ENCODE measurements at places on chromosomes 11 and 22.

DNA sequence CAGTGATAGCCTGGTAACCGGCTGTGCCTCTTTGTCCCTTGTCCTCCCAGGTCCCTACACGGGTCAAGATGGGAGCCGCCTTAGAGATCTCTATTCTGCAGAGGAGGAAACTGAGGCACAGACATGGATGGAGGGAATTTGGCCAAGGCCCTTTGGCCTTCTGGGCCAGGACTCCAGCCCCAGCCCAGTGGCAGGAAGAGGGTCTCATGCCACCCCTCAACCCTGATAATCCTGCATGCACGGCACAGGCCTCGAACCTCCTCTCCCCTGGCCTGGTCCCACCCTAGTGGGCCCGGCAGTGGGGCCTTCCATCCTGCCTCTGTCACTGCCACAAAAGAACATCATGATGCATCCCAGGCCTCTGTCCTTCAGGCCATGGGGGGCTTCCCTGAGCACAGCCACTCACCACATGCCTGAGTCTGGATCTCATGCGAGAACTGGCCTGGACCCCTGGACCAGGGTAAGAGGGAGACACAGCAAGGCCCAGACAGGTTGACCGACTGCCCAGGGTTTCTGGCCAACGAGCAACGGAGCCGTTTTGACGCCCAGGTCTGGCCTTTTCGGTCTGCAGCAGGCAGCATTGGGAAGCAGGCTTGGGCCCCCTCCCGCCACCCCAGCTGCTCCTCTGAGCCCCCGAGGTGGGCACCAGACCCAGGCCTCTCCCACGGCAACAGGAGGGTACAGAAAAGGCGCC lies 6.5 kb downstream of the LINC01488 start:
- no peak for DNase-seq

DNA sequence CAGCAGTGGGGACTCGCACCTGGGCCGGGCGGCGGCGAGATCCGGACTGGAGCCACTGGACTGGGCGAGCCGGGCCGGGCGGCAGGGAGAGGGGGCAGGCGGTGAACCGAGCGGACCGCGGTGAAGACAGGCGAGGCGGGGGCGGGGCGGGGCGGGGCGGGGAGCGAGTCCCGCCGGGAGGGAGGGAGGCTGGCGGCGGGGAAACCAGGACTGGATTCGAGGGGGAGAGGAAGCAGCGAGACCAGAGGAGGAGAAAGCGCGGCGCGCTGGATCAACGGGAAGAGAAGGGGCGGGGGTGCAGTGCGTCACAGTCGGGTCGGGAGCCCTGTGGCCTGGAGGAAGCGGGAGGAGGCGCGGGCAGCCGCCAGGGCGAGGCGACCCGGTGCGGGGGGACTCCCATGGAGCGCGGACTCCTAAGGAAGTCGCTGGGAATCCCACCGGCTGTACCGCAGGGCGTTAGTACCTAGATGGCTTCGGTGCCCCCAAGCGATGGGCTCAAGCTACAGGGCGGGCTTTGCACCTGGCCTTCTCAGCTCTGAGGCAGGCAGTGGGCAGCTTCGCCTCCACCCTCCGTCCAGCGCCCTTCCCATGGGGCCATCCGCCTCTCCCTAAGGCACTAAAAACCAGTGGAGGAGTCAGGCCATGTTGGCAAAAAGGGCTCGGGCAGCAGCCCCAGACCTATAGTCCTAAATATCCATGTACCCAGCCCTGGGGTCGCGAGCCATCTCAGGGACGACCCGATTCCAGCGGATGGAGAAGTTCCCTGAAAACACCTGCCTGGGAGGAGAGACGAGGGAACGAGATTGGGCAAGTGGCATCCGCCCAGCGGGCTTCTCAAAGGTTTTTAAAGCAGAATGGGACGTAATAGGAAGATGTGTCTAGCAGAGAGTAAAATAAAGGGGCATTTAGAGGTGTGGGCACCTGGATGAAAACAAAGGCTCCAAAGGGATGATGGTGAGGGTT lies at the start of gene TMEM121B:
TSS of gene TMEM121B (minus strand) at position 128 of the 963 bp plus-strand sequence. CDS start 233 bp downstream, outside the sequence.
- peak; percentile 83 for DNase-seq

DNA sequence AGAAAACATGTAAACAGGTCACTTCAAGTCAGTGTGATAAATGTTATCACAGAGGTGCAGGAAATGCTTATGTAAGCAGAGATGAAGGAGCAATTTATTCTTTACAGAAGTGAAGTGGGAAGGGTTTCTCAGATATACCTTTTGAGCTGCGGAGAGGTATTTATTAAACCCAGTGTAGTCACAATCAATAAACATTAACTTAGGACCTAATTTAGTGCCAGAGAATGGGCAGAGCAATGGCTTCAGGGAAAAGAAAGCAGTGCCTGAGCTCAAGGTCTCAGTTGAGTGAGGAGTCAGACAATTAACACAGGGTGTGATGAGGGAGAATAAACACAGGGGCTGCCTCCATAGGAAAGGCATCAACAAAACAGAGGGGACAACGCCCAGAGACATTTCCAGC lies 1.9 kb downstream of the MS4A5 start:
- DNase-seq = no peak

- DNase-seq = no peak
These were observed 373.4 kb downstream of the JRKL start for GRCh38 chr11:96763244-96763643.

- DNase-seq = no peak
These were observed 1946.0 kb upstream of the RAG2 start for GRCh38 chr11:38543986-38544385.

- no peak for DNase-seq
These were observed 131.4 kb downstream of the OR4C45 start for GRCh38 chr11:50164050-50164449.

DNA sequence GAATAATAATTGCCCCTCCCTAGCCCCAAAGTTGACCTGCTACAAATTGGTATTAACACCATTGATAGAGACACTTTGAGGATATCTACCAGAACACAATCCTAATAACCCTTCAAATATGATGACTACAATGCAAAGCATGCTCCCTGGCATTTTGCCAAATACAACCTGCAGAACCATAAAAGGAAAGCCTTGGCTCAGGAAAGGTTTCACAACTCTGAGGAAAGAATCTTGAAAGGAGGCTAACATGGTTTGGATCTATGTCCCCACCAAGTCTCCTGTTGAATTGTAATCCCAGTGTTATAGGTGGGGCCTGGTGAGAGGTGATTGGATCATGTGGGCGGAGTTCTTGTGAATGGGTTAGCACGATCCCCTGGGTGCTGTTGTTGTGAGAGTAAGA lies 140.4 kb upstream of the ARHGAP42 start:
- no peak for DNase-seq

DNA sequence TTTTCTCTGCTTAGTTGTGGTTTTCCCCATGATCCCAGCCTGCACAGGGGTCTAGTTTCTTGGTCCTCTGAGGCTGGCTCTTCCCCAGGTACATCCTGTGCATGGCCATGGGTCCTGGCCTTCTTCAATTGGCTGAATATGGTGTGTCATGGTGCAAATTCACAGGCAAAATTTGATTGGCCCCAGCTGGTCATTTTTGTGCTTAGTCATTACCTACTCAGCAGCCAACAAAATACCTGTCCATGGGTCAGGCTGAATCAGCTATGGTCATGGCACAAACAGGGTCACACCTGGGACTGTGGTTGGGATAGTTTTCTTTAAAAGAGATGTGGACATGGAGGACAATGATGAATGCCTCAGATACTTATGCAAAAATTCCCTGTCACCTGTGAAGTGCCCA lies 85.7 kb downstream of the CSNK2A3 start:
- DNase-seq = no peak
